Brain pericyte (primary cell): ENCODE measurements at places on chromosomes 4 and X.

- no peak for DNase-seq
These were observed 890 bp upstream of the FREM3 start for GRCh38 chr4:143701365-143701764.

GRCh38 chr4:74456849-74457395 is 12.0 kb downstream of the AREG start:
- DNase-seq: no peak

GRCh38 chr4:168143601-168144000 is 51.3 kb downstream of the ANXA10 start:
- DNase-seq: no peak

GRCh38 chrX:75596178-75596577 is 73.3 kb upstream of the ZDHHC15 start:
- DNase-seq: no peak

- DNase-seq: no peak
These were observed 55.1 kb downstream of the CLCN5 start for GRCh38 chrX:49977319-49978090.

DNA sequence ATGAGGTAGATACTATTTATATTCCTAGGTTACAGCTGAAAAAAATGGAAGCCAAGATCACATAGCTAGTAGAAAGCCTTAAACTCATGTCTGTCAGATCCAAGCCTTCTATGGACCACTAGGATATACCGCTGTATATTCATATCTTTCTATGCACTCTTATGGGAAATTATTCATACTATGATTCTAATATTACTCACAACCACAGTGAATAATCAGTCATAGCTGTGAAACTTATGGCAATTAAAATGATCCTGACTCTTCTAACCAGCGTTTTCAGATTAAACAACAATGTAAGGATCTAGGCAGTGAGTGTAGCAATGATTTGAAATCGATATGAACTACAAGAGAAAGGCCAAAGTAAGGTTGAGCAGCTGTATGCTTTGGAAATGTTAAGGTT is 111.0 kb downstream of the RASGEF1B start:
- DNase-seq: no peak
